ENCODE measurements at places on chromosomes 3 and 15. TPM values are rescaled to one million over a fixed set of nuclear protein-coding genes. Genes with fewer than 3 reads are reported as not detected.

Gene SLC6A1
- 10.9 TPM for total RNA-seq

Gene C15orf62
- total RNA-seq, result 0.49 TPM

Gene VWA5B2
- total RNA-seq, result 0.53 TPM

Gene C3orf49
- not detected for total RNA-seq

Gene CCR1
- total RNA-seq, result 16.5 TPM

Gene ATOSA
- total RNA-seq, result 39.3 TPM

Gene FEZF2
- total RNA-seq, result not detected

Gene GALNT15
- 54.4 TPM for total RNA-seq

Gene CCDC54
- not detected for total RNA-seq

Gene GADL1
- 0.27 TPM for total RNA-seq

Gene TSC22D2
- total RNA-seq, result 30.6 TPM

Gene AGBL1
- 0.49 TPM for total RNA-seq

Gene LSMEM2
- total RNA-seq, result 2.0 TPM

Gene GOLGA8Q
- total RNA-seq, result 5.6 TPM

Gene NOX5
- total RNA-seq, result 0.45 TPM

Gene CTXN2
- total RNA-seq, result not detected

Gene MPI
- total RNA-seq, result 38.2 TPM

Gene SLC12A1
- total RNA-seq, result not detected

Gene ADPRH
- 9.3 TPM for total RNA-seq

Gene CYFIP1
- 140 TPM for total RNA-seq

Gene BFSP2
- not detected for total RNA-seq

Gene SERINC4
- 0.31 TPM for total RNA-seq

Gene PAQR5
- total RNA-seq, result 6.5 TPM

Gene SLC30A4
- total RNA-seq, result 12.3 TPM

Gene POLQ
- total RNA-seq, result 0.09 TPM

Gene ISL2
- total RNA-seq, result 0.31 TPM

Gene ALDH1L1
- total RNA-seq, result 4.1 TPM

Gene SAMD7
- not detected for total RNA-seq

Gene USP50
- total RNA-seq, result 1.1 TPM

Gene NGLY1
- 32.8 TPM for total RNA-seq

Gene LIPH
- total RNA-seq, result 0.27 TPM

Gene CLRN1
- not detected for total RNA-seq

Gene WWTR1
- 143 TPM for total RNA-seq

Gene DGKG
- 2.1 TPM for total RNA-seq

Gene HCLS1
- total RNA-seq, result 45.4 TPM

Gene ATRIP
- 7.5 TPM for total RNA-seq

Gene CHST13
- total RNA-seq, result 0.89 TPM

Gene VGLL3
- total RNA-seq, result 130 TPM

Gene THBS1
- 1,018 TPM for total RNA-seq

Gene PDE8A
- 71.4 TPM for total RNA-seq

Gene CHST14
- total RNA-seq, result 13.5 TPM

Gene PTX3
- total RNA-seq, result 4.2 TPM

Gene FOXB1
- not detected for total RNA-seq

Gene SHC4
- total RNA-seq, result 74.2 TPM

Gene ANXA2
- total RNA-seq, result 904 TPM

Gene TICRR
- 0.22 TPM for total RNA-seq

Gene DVL3
- 57.8 TPM for total RNA-seq

Gene TTC21A
- total RNA-seq, result 13.4 TPM

Gene ANKRD63
- total RNA-seq, result not detected

Gene UPK1B
- 0.98 TPM for total RNA-seq

Gene HOMER2
- total RNA-seq, result 13.2 TPM

Gene SLCO2A1
- 34.1 TPM for total RNA-seq

Gene ASTE1
- 7.7 TPM for total RNA-seq

Gene ENTPD3
- 1.6 TPM for total RNA-seq

Gene TMEM158
- 6.5 TPM for total RNA-seq

Gene TBC1D21
- not detected for total RNA-seq

Data from sciatic nerve (tissue), 2 donors.